ENCODE measurements at places on chromosomes 3 and 15.

GRCh38 chr15:59995568-59996297, 8.4 kb upstream of the FOXB1 start:
- no peak for DNase-seq

DNA sequence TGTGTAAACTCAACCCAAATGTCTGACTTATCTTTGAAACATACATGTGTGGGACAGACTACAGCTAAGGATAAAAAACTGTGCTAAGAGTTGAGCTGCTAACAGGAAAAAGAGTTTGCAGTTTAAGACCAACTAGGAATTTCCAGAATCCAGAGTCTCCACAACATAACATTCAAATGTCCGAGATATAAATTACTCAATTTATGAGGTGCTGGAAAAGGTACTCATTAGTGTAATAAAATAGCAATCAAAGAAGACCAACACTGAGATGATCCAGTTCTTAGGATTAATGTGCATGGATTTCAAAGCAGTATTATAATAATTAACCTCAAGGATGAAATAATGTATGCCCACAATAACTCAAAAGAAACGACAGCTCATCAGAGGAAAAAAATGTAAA, 426.5 kb upstream of the KCNMB2 start:
- DNase-seq, result no peak

GRCh38 chr3:108202834-108203233, 19.4 kb downstream of the IFT57 start:
- DNase-seq, result no peak

DNA sequence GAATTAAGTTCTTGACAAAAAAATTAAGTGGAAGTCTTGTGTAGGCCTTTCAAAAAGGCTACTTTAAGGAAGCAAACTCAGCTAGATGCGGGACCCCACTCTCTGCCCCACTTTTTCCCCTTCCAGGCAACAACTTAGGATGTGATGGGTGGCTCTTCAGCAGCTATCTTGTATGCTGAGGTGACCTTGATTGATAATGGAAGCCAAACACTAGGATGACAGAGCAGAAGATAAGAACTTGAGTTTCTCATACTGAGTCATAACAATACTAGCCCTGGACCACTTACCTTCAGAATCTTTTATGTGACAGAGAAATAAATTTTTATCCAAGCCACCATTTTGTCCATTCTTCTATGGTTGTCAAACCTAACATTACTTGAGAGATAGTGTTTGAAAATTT, 16.1 kb downstream of the PDCD10 start:
- no peak for DNase-seq

DNA sequence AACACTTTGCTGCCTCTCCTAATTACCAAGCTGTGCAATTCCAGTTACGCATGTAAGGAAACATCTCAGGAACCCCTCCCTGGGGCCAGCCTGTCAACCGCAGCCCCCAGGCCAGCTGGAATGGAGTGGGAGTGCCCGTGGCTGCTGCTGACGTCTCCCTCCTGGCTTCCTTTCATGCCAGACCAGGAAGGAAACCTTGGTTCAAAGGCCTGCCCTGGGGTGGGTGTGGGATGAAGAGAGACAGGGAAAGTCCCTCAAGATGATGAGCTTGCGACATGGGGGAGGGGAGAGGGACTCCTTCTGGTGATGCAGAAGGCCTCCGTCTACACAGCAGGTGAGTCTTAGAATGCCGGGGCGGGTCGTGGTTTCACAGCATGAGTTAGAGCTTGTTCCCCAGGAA, 11.4 kb upstream of the CYP11A1 start:
- no peak for DNase-seq

GRCh38 chr15:69342460-69343076, 43.9 kb downstream of the PAQR5 start:
- DNase-seq, result no peak

DNA sequence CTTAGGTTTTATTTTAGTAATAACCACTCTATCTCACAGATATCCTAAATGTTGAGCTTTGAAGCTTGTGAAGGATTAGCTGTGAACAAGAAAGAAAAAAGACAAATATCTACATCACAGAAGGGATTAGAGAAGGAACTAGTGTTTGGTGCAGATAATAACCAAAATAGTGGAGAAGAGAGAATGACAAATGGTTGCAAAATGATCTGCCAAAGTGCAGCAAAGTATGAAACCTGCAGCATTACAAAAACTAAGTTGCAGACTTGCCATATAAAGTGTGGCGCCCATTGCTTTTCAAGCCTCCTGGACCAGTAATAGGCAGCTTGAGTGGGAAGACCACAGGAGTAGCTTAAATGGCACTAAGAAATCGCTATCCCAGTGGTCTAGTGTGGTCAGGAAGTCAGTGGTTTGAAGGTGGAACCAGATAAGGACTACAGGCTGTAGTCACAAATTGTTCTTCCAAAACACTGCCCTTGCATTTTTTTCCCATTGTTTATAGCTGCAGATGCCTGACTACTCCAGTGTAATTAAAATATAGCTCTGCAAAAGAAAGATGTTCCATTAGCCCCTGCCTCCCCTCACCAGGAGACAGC, 20.7 kb downstream of the TPM1 start:
- no peak for DNase-seq

GRCh38 chr15:62280625-62281024, 115.5 kb upstream of the C2CD4B start:
- DNase-seq, result no peak
